Suppressor macrophage (primary cell): ENCODE measurements at places on chromosomes 6 and 20.
A peak's percentile ranks its signal among the peaks of the same experiment; 100 is the strongest.

DNA sequence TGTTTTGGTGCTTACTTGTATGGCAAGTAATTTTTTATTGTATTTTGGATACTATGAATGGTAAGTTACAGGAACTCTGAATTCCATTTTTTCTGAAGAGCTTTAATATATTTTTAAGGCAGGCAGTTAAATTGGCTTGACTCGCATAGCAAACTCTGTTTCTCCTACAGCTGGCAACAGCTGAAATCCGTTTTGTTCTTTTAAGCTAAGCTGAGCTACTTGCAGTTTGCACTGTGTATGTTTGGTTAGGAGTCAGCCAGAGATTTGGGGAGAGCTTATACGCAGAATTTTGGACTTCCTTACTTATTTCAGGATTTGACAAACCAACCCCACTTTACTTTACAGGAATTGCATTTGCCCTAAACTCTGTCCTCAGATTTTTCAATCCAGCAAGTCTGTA lies 179.1 kb downstream of the COL19A1 start:
- no peak for DNase-seq

DNA sequence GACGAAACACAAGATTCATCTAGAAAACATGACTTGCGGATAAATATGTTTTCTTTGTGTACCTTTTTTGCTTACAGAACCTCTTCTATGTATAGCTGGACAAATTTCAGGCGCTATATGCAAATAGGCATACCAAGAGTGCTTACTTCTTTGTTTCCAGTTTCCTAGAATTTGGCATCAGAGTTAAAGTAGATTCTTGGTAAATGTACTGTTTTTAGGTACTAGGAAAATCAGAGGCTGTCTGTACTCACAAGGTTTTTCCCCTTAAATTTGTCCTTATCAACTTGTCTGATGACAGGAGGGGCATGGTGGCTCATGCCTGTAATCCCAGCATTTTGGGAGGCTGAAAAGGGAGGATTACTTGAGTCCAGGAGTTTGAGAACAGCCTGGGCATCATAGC lies 124.9 kb upstream of the TMEM170B start:
- no peak for DNase-seq

GRCh38 chr20:58760856-58761255 lies 68.3 kb downstream of the NPEPL1 start:
- DNase-seq, result peak; percentile 36

DNA sequence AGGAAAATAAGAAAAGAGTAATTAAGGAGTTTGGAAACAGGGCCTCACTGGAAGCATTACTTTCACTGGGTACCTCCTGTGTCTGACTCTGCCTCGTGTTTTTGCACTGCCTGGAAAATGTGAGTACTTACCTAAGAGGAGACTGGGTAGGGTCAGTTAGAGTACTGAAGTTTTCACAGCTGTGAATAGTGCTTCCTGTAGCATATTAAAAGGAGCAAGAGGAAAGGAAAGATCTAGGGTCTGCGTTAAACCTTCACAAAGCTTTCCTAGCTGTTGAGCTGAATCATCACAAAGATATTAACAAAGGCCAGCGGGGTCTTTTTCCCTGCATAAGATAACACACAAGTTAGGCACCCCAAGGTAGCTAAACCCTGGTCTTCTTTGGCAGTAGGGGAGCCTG lies 82.3 kb downstream of the MLIP start:
- no peak for DNase-seq

GRCh38 chr6:18600255-18600654 lies 213.1 kb downstream of the RNF144B start:
- DNase-seq, result no peak

DNA sequence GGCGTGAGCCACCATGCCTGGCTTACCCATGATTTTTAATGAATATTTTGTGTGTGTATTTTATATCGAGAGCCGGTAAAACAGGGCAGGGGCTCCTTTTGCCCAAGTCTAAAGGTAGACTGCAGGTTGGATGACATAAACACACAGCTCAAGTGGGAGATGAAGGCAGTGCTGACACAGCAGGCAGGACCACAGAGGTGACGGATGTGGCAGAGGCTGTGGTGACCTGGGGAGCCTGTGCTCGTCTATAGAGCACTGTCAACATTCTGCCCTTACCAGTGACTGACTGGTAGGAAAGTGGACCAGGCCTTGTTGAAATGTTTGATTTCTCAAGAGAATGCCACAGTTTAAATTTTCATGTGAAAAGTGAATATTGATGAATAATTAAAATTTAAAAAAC lies 137.5 kb downstream of the ZFP64 start:
- no peak for DNase-seq

DNA sequence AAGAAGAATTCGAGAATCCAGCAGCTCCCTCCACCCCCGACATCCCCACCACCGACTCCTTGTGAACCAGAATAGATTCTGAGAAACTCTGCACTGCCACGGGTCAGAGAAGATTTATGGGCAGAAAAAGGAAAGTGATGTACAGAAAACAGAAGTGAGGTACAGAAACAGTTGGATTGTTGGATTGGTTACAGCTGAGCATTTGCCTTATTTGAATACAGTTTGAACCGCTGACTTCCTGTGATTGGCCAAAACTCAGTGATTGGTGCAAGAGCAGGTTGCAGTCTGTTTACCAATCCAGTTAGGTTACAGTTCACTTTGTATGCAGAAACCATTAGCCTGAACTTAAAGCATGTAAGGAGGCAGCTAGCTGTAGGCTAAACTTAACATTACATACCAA lies 131.2 kb upstream of the HDDC2 start:
- DNase-seq, result no peak

DNA sequence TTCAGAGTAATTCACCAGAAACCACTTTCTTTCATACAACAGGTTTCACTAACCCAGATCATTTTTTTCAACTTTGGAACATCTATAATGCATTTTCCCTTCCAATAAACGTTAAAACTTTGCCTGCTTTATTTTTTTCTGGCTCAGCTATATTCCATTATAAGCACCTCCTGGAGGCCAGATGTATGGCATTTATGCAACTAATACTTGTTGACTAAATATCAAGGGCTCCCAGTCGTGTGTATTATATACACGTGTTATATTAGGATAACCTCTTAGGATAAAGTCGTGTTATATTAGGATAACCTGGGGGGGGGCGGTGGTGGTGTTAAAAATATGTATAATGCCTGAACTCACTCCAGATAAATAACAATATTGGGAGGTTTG lies 6.7 kb downstream of the OPN5 start:
- no peak for DNase-seq

- DNase-seq, result no peak
Measured at GRCh38 chr6:15507746-15508145, 155.1 kb downstream of the DTNBP1 start.

GRCh38 chr6:159879856-159880255 lies 10.9 kb upstream of the MAS1 start:
- DNase-seq, result no peak

DNA sequence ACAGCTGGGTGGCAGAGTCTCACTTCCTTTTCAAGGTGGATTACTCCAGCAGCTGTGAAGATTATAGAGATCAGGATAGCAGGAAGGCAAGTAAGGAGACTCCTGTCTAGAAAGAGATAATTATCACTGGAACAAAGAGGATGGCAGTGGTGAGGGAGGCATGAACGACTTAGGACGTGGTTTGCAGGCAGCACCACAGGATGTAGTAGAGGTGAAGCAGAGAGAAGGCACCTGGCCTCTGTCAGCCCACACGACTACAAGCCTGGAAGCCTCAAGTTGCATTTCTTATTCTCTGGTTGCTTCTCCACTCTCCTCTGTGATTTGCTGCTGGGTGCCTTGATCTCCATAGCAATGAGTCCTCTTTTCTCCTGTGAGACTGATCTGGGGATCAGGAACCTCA lies 62.7 kb downstream of the TSHZ2 start:
- no peak for DNase-seq

- DNase-seq, result no peak
Measured at GRCh38 chr20:17345321-17345720, 118.5 kb downstream of the PCSK2 start.

GRCh38 chr20:2059411-2059810 lies 42.2 kb upstream of the STK35 start:
- no peak for DNase-seq

- no peak for DNase-seq
Measured at GRCh38 chr20:23080521-23080920, 5.6 kb downstream of the CD93 start.

- DNase-seq, result no peak
Measured at GRCh38 chr20:46142124-46142523, 24.0 kb downstream of the CD40 start.

- DNase-seq, result no peak
Measured at GRCh38 chr6:165846123-165846966, 183.3 kb upstream of the PDE10A start.

DNA sequence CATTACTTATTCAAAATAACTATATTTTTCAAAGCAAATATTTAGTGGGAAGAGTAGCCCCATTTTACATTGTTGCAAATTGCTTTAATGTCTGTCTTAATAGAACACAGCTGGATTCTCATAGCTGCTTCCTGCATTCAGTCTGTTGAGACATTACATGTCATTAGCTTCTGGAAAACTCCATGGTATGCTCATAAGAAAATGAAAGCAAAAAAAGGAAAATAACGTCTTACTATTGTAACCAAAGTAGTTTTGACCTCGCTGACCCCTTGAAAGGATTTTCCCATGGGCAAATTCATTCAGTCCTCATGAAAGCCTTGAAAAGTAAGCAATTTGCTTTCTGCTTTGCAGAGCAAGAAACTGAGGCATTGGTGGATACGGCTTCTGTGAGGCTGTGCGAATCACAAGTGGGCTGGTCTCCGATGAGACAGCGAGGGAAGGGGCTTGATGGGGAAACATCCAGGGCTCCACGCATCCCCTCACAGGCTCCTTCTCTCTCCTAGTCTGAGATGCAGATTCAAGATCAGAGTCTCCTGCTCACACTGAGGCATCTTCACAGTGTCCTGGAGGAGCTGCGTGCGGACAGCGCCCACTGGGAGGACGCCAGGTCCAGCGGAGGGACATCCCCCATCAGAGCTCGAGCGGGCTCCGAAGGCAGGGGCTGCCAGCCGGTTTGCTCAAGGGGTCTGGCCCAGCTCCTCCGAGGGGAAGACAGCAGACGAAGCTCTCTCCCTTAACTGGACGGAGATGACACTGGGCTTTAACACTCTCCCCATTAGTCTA lies 3.3 kb downstream of the C20orf202 start:
- DNase-seq, result no peak

GRCh38 chr6:52641826-52642225 lies 29.1 kb upstream of the TMEM14A start:
- peak; percentile 66 for DNase-seq

DNA sequence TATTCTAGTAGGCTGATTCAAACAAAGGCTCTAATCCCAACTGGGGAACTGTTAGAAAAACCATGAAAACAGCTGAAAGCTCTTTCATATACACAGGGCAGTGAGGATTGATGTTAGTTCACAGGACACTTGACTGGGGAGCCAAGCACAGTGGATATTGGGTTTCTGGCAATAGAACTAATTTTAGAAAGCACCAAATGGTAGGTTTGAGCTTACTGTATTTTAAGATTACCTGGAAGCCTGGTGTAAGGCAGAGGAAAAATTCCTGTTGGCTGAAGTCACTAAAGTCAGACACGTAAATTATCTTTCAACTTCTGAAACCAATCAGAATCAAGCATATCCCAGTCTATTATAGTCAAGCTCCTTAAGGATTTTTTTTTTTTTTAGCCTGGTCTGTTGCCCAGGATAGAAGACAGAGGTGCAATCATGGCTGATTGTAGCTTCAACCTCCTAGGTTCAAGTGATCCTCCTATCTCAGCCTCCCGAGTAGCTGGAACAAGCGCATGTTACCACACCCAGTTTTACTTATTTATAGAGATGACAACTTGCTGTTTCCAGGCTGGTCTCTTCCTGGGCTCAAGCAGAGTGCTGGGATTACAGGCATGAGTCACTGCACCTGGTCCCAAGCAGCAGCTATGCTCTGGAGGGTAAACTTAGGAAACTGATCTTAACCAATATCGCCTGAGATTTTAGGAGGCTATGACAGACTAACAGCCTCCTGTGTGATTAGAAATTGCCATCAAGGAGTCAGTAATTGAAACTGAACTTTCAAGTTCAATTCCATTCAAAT lies 32.5 kb upstream of the SYNCRIP start:
- no peak for DNase-seq

DNA sequence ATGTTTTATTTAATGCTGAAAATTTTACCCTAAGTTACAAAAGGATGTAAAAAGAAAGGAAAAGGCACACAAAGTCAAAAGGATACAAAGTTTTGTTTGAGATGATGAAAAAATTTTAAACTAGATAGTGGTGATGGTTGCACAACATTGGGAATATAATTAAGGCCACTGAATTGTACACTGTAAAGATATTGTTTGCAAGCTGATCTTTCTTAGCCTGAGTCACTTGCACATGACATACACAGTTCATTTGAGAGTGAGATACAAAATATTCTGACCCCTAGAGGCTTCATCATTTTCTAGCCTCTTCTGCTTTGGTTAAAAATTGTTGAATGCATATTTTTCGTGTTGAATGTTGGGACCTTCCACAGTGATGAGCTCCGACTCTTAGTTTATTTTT lies 462.6 kb downstream of the HDGFL1 start:
- no peak for DNase-seq

DNA sequence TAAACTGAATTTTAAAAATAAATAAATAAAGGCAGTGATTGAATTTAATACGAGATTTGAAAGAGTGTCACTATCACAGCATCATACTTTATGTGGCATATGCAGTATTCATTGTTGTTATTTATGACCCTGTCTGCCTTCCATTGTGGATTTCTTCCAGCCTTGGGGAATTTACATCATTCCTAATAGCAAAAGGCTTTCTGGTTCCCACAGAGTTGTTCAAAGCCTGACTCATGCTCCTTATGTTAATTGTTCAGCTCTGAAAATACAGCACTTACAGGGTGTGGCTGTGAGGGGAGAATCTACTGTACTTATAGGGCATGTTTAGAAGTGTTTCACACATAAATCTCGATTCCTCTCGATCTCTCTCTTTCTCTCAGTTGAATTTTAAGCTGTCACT lies 54.4 kb downstream of the JAG1 start:
- DNase-seq, result no peak

GRCh38 chr6:996271-996852 lies 303.4 kb upstream of the EXOC2 start:
- DNase-seq, result no peak

- no peak for DNase-seq
Measured at GRCh38 chr20:24789877-24790276, 159.2 kb upstream of the CST7 start.

DNA sequence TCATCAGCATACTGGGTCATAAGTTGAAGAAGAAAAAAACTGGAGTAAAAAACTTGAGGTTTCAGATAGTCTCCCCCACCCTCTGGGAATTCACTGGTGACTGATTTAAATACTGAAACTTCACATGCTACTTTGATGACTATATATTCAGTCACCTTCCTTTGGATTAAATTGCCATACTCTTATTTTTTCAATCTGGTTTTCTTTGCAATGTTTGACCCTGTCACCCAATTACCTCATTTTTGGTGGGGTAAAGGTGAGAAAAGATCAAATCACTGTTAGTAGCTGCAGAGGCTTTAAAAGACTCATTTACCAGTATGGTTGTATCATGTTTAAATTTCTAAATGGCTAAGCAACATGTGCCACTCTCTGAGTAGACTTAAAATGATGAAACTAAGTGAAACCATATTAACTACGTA lies 862.7 kb upstream of the FLRT3 start:
- no peak for DNase-seq
